ENCODE measurements at places on chromosomes 1 and 21.

DNA sequence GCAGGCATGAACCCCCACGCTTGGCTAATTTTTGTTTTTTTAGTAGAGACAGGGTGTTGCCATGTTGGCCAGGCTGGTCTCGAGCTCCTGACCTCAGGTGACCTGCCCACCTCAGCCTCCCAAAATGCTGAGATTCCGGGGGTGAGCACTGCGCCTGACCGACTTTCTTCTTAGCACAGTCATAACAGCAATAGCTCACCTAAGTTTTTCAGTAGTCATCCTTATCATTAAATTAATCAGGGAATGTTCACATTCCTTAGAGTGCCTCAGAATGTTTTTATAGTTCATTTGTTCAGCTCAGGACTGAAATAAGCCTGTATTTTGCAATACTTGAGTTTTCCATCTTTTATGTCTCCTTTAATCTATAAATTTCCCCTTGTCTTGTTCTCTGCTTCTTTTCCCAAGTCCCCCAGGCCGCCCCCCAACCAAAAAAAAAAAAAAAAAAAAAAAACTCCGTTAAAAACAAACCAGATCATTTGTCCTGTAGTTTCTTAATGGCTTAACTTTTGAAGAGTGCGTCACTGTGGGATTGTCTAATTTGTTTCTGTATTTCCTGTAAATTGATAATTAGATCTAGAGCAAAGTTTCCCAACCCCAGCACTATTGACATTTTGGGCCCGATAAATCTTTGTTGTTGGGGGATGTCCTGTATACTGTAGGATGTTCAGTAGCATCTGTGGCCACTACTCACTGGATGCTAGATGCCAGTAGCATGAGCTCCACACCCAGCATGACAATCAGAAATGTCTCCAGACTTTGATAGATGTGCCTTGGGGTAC, 120.7 kb downstream of the ITSN1 start:
- no peak for DNase-seq

DNA sequence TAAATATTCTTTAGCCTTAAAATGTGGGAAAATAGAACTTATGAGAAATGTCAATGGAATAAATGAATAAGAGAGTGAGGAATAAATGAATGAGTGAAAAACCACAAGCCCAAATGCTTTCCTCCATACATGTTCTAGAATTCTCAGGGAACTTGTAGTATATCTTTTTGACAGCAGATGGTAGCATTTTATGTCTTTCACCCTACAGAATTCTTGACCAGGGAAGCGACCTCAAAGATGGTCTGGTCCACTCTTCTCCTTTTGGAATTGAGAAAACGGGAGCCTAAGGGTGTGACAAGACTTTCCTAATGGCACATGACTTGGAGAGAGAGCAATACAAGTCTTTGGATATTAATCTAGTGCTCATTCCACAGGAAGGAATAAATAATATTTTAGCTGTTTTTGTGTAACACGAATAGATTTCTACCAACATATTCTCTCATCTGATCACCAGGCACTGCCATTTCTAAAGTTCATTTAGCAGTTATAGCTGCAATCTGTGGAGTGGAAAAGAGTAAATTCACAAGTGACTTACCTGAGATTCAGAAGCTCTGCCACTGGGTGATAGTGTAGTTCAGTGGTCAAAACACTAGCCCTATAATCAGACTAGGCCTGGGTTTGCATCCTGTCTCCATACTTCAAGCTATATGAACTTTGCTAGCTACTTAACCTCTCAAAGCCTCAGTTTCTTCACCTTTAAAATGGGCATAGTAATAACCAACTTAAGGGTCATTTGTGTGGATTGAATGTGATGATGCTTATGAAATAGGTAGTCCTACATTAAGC, 15.0 kb upstream of the F5 start:
- DNase-seq = no peak

DNA sequence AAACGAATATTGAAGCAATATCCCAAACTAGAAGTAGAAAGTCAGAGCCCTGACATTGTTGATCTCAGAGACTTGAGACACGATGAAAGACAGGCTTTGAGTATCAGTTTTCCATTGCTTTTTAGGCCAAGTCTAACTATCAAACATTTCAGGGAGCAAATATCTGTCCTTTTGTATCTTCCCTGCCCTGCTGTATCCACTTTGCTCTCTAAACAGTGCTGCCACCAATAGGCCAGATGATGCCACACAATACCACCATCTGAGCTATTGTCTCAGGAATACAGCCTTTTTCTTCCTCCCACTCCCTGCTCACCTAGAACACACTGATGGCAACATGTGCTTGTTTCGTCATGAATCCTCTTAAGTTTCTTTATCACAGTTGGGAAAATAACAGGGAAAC, 62.6 kb upstream of the SPAG17 start:
- no peak for DNase-seq

GRCh38 chr1:70143048-70143659, 62.2 kb downstream of the LRRC40 start:
- DNase-seq = no peak

- no peak for DNase-seq
Observed at GRCh38 chr1:35773711-35774110, 3.9 kb upstream of the CLSPN start.

- no peak for DNase-seq
Observed at GRCh38 chr1:154492115-154492514, 9.9 kb upstream of the TDRD10 start.

DNA sequence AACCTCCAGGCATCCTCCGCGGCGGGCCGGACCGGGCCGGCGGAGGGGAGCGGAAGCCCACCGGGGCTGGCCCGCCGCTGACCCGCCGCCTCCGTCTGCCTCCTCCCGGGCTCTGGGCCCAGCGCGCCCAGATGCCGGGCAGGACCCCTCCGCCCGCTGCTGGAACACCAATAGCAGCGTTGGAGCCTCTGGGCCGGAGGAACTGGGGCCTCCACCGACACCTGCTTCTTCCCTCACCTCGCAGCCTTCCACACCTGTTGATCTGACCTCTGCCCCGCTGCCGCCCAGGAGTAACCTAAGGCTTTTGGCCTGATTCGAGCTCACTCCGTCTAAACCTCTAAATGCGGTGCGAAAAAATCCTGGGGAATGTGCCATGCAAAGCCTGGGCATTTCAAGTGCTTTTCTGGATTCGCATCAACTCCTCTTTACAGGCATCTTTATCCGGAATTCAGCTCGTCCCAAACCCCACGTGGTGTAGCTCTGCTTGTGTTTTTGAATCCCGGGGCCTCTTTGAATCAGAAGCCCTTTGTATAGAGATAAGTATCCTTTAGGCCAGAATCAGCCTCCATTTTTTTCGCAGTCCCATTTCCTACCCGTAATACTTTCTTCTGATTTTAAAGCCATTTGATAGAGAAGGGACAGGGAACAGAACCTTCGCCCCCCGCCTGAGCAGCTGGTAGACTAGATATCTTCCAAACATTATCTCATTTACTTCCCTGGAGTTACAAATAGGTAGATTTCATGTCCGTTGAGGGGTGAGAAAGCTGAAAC, 680 bp upstream of the CNN3 start:
- peak; percentile 95 for DNase-seq

GRCh38 chr1:30191154-30191702, 532.2 kb downstream of the MATN1 start:
- no peak for DNase-seq

DNA sequence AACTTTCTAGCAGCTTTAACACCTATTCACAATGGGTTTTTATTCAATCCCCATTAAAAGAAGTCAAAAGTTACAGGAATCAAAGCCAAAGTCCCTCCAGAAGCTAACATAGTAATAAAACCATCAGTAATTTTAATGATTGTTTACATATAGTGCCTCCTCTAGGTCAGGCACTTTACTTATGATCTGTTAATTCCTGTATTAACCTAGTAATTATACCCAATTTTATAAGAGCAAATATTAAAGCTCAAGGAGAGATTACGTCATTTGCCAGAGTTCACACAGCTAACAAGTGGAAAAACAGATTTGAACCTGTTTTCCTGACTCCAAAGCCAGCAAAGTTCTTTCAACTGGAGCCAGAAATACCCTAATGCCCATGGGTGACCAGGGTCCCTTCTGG, 112.9 kb upstream of the F3 start:
- no peak for DNase-seq

- no peak for DNase-seq
Observed at GRCh38 chr21:29376556-29376955, 77.8 kb downstream of the BACH1 start.

- DNase-seq = peak; percentile 76
Observed at GRCh38 chr1:150979092-150980056, 2.7 kb upstream of the ANXA9 start.

GRCh38 chr1:228150461-228151179, 890 bp downstream of the GJC2 start:
- no peak for DNase-seq

DNA sequence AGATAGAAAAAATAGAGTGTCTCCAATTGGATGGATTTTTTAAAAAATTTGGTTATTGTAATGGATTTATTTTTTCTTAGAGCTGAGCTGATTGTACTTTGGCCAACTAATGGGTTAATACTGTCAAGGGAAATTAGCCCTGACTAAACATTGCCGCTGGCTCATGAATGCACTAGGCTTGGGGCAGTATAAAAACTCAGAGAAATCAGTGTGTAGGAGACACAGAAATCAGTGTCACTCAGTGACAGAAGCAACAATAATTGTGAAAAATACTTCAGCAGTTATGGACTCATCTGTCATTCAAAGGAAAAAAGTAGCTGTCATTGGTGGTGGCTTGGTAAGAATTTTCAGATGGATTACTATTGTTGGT, at the start of gene KMO:
Gene KMO, plus strand, starts transcription at position 217 of the 370 bp plus-strand sequence. Its CDS starts 67 bp downstream, at position 284.
- DNase-seq = no peak

DNA sequence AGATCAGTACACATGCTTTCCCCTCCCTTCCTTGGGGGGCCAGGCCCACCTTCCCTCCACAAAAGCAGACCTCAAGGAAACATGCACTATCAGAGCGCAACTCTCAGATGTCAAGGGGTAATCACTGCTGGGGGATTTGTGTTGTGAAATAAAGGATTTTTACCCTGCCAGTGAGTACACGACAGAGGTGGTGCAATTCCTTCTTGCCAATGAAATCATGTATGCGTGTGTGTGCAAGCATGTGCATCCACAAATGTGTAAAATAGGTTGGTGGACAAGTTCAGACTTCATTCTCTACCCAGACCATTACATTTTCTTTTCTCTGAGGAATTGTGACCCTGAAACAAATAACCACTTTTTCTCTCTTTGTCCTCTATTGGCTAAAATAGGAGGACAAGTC, 9.8 kb upstream of the NOS1AP start:
- DNase-seq = no peak

DNA sequence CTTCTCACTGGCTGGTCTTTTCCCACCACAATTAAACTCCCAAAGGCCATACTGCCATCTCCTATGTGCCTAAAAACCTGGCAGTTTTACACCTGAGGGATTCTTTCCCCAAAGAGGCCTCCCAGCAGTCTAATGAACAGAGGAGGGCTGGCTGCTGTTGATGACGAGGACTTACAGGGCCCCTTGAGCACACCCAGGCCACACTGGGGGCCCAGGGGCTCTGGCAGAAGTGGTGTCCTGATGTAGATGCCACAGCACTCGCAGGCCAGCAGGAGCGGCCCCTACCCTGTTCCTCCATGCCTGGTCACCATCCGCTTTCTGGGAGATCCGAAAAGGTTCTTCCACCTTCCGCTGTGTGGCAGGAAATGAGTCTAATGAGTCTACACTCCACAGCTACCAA, 24.2 kb downstream of the POFUT2 start:
- no peak for DNase-seq

DNA sequence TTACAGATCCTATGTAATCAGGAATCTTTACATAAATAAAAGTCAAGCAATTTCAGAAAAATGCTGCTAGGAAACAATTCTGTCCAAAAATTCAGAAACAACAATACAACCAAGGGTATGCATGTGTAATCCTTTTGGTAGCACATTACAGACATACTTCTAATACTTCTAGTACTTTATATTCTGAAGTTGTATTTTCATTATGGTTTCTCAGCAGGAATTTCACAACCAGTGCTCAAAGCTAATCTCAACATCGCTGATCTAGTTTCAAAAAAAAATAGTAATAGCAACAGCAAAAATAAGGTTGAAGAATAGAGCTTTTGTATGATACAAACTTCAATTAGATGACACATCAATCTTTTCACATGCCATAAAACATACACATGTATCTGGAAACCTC, 545.2 kb downstream of the LTN1 start:
- DNase-seq = no peak

- no peak for DNase-seq
Observed at GRCh38 chr1:41639332-41639936, 155.0 kb upstream of the EDN2 start.

- DNase-seq = no peak
Observed at GRCh38 chr1:192512426-192513162, 63.0 kb upstream of the RGS1 start.

GRCh38 chr1:65409314-65409713, 11.2 kb upstream of the LEPR start:
- DNase-seq = no peak

DNA sequence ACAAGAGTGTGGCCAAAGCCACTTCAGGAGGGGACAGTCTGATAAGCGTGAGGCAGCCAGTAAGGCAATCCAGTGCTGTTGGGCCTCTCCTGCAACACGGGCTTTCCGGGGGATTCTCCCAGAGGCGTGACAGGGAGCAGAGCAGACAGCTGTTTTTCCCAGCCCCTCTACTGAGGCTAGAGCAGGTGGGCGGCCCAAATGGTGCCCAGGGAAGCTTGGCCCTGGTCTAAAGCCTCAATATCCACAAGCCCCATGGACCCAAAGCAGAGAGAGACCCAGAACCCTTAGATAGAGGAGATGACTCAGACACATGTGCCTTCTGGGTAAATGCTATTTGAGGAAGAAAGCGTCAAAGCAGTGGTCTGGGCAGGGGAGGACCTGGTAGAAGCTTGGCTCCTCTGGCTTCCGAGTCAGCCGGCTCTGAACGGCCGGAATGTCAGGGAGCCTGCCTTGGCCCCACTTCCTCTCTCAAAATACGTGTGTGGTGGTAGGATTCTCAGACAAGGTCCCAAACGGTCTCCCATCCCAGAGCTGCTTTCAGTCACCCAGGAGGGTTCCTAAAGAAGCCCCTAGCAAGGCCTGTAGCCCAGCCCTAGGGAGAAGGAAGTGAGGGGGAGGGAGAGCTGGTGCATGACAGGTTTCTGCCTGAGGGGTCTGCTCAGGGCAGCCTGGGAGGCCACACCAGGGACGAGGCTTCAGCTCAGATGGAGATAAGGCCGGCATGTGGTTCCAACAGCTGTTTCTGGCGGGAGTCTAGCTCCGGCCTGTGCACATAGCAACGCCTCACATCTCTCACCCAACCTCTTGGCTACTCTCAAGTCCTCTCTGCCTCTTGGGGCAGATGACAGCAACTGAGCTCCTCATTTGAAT, 28.8 kb downstream of the PIK3C2B start:
- DNase-seq = no peak

DNA sequence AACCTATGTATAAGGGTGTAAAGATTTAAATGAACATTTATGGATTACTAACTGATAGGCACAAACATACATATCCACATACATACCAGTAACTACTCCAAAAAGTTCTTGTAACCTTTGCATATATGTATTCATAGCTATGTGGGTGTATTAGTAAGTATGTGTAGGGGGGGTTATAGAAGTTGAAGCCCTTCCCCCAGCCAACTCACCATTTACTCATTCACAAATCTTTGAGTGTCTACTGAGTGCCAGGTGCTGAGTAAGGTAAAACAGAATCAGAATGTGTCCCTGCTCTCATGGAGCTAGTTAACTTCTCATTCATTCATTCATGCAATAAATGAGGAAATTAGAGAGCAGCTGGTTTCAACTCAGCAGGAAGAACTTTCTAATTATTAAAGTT, 1.3 kb downstream of the C1orf146 start:
- no peak for DNase-seq

- no peak for DNase-seq
Observed at GRCh38 chr1:71135571-71135970, 54.7 kb upstream of the ZRANB2 start.

All from right kidney (tissue), 9 donors.